ENCODE measurements at places on chromosomes 4 and X.
A peak's percentile ranks its signal among the peaks of the same experiment; 100 is the strongest.

- no peak for DNase-seq
Observed at GRCh38 chr4:66235876-66236275, 565.6 kb upstream of the EPHA5 start.

DNA sequence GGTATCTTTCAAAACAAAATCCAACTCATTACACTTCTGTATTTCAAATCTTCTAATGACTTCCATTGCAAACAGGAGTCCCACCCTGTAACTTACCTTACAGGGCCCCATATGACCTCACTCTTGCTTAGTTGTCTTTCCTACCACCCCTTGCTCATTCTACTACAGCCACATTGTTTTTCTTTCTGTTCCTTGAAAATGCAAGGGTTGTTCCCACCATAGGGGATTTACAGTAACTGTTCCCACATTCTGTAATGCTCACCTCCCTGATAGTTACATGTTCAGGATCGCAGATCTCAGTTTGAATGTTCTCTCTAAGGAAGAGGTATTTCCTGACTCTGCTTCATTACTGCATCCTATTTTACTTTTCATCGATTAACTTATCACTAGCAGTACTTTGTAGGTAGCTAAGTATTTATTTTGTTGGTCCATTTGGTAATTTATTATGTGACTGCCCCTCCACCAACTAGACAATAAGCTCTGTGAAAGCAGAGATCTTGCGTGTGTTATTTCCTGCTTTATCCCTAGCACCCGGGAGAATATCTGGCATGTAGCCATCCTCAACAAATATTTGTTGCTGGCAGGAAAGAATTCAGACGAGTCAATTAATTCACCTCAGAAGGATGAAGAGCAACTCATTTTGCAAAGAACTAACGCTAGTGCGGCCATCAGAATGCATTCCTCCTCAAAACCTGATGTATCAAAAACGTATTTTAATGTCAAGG, 21.4 kb downstream of the MAOB start:
- no peak for DNase-seq

GRCh38 chr4:10197952-10198351, 81.4 kb upstream of the WDR1 start:
- no peak for DNase-seq

DNA sequence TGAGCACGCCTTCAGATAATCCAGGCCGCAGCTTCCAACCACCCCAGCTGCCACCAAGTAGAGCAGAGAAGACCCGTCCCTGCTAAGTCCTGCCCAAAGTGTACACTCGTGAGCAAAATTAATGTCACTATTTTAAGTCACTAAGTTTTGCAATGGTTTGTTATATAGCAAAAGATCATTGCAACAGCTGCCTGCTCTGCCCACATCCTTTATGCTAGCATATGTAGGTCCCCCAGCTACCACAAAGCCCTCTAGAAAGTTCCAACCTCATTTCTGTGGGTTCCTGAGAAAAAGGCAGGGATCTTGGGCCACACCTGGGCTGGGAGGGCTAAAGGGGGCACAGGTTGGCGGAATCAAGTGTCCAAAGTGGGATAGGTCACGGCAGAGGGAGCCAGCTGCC, 346.9 kb downstream of the BCOR start:
- no peak for DNase-seq

- no peak for DNase-seq
Observed at GRCh38 chr4:1075225-1075624, 38.1 kb downstream of the RNF212 start.

DNA sequence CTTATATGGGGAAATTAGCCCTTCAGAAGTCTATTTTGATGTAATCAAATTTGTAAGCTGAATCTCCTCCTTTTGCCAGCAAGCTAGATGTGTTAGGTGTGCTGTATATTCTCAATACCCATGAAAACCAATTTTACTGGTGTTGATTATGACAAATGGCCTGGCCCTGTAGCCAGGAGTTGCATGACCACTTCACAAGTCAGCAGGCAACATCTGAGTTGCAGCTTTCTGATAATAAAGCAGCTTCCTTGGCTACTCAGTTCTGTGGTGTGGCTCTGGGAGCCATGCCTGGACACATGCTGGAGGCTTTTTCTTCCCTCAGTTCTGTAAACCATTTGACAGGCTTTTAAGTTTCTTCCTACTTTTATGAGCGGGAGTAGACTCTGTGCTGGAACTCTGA, 154.1 kb upstream of the CXCL13 start:
- DNase-seq: no peak

DNA sequence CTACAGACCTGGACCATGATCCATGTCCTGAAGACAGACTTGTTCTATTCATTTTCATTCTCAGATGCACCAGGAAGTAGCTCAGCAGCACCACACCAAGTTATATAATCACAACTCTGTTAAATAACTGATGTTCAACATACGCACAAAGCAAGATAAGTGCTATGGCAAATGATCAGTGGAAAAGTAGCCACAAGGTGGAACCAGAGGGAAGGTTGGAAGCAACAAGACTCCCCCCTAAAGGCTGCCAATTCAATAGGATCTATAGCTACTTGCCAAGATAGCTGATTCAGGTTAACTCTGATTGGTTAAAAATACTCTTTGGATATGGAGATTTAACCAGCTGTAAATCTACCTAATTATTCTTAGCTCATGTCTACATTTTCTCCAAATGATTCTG, 23.7 kb upstream of the FAM47B start:
- DNase-seq: no peak

DNA sequence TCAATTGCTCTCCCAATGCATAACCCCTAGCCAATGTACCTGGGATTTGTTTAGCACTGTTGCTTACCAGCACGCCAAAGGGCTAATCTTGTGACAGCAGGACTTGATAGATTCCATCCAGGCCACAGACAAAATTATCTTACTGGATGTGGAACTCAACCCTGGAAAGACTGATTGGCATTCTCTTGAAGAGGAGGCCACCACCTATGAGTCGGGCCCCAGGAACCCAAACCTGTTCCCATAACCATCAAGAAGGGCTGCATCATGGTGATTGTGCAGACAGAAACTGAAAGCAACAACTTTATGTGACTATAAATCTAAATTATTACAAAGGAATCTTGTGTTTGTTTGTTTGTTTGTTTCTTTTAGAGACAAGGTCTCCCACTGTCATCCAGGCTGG, 19.9 kb upstream of the TMEM255A start:
- no peak for DNase-seq

DNA sequence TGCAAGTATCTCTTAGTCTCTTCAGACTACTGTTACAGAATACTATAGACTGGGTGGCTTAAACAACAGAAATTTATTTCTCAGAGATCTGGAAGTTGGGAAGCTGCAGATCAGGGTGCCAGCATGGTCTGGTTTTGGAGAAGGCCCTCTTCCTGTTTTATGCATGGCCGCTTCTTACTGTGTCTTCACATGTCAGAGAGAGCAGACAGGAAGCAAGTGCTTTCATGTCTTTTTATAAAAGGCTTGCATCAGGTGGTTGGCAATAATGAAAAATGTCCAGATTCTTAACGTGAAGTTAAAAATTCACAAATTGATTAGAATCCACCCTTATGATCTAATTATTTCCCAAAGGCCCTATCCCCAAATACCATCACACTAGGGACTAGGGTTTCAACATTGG, 284.9 kb downstream of the RPA4 start:
- no peak for DNase-seq

DNA sequence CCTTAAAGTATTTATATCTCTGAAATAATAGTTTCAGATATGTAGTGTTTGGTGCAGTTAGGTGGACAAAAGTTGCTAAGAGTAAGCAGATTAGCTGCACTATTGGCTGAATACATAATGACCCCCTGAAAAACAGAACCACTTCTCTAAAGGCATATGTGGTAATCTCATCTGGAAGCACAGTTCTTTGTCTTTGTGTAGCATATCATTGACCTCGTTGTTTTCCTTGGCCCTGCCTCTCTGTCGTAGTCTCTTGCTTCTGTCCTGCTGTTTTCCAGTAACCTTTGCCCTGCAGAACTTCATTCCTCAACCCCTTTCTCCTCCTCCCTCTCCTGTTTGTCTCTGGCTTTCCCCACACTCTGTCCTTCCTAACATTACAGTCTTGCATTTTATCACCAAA, 41.4 kb downstream of the JADE3 start:
- DNase-seq: no peak

GRCh38 chr4:89836897-89837384, at the start of gene SNCA:
SNCA (minus strand) TSS chr4:89837161; CDS start chr4:89835667, 1,494 bp downstream.
- DNase-seq: peak; percentile 31

DNA sequence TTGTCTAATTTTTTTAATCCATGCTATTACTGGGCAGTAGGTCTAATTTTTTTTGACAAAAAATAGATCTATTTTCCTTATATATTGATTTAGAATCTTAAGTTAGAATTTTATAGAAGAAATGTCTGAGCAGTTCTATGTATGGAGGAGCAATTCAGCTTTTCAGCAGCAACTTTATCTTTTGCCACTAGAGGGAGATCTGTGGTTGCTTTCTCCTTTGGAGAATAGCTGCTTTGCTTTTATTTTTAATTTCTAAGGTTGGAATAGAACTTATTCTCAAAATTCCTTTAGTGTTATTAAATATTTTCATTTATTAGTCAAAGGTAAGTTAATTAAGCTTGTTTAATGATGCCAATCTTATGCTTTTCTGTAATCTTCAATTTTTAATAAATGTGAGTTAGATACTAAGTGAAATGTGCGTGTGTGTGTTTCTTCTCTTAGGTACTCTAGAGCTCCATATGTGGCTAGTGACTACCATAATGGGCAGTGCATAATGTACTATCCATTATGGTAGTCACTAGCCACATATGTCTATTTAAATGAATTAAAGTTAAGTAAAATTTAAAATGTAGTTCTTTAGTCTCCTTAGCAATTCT, 29.3 kb downstream of the FAM199X start:
- peak; percentile 3 for DNase-seq

DNA sequence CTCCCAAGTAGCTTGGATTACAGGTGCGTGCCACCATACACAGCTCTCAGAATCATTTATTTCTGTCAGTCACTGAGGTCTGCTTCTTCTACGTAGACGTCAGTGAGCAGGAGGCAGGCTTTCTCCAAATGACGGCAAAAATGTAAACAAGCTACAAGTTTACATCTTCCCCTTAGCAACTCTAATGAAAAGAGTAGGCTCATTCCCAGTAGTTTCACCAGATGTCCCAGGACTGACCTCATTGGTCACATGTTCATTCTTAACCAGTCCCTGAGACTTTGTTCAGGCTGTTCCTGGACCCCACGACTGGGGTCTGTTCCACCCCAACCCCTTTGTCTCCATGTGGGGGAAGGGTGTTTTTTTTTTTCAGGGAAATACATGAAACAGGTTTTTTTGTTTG, 67.1 kb downstream of the TENM3 start:
- DNase-seq: no peak

GRCh38 chr4:183906739-183907651, 1.9 kb downstream of the STOX2 start:
- no peak for DNase-seq

DNA sequence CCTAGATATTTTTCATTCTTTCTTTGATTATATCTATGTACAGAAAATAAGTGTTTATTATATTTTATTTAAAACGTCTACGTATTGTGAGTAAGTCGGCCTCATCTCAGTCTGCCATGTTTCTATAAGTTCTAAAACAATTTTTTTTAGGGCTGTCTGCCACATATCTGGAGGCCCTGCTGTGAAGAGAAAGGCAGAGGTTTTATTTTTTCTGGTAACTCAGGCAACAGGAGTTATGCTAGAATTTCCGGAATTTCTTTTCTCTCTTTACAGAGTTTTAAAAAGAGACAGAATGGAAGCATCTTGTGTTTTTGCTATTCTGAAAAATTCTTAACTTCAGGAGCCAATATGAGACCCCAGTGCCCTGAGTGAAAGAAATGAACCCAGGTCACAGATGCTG, 1124.0 kb upstream of the TENM3 start:
- no peak for DNase-seq
